ENCODE measurements at places on chromosomes 3 and 15. TPM values are rescaled to one million over a fixed set of nuclear protein-coding genes. Genes with fewer than 3 reads are reported as not detected.

DNA sequence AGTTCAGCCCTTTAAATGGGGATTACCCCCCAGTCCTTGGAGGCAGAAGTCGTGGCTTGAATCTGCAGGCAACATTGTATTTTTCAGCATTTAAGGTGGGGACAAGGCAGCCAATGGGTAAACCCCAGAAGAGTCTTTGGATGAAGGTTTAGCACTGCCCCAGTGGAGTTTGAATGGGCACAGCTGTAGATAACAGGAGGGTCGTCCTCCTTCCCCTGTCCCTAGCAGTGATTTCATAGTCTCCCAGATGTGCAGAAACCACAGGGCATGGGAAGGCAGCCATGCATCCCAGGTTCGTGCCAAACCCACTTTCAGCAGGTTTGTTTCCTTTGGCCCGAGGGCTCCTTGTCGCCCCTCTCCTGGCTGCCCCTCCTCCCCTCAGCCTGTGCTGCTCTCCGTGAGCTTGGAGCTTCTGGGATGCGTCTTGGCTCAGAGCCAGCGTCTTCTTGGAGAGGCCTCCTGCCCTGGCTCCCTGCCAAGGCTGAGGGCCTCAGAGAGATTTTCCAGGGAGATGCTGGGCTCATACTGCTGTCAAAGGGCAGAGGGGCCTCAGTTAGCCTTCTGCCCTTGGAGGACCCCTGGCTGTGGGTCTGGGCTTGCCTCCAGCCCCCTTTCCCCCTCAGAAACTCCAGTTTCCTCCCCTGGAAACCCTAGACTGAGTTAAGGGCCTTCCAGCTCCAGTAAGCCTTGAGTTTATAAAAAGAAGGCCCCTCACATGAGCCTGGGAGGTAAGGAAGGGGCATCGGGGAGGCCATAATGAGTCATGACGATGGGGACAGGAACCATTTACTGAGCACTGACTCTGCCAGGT lies 48.9 kb upstream of the POLG start:
- no peak for DNase-seq

DNA sequence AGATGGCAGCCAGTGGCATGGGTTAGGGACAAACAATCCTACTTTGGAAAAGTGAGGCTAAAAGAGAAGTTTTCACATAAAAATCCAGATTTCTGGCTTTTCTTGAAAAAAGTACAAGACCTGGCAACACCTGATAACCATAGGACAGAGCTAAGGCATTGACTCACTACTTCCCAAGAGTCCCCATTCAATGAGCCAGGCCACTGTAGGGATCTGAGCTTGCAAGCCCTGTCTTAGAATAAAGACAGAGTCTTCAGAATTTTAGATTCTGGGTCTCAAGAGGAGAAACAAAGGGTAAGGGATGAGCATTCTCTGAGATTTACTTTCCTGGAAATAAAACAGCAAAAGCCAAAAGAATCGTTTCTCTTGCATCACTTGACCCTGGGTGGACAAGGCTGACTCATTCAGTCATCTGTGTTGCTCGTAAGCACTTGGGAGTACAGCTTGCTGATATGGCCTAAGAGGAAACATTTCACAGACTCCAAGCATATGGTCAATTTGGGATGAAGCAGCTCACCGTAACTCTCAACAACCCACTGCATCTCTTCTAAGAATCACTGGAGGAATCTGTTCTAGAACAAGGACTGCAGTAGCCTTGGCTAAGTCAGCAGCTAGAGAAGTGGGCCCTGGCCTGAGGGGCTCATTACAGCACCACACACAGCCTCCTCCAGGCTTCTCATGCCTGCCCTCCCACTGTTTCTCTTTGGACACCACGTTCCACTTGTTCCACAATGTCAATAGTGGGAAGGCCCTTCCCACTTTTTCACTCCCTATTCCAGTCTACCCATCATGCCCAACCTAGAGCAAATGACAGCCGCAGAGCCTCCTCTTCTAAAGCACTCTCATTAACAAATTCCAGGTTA lies 86.2 kb downstream of the RFTN1 start:
- no peak for DNase-seq

DNA sequence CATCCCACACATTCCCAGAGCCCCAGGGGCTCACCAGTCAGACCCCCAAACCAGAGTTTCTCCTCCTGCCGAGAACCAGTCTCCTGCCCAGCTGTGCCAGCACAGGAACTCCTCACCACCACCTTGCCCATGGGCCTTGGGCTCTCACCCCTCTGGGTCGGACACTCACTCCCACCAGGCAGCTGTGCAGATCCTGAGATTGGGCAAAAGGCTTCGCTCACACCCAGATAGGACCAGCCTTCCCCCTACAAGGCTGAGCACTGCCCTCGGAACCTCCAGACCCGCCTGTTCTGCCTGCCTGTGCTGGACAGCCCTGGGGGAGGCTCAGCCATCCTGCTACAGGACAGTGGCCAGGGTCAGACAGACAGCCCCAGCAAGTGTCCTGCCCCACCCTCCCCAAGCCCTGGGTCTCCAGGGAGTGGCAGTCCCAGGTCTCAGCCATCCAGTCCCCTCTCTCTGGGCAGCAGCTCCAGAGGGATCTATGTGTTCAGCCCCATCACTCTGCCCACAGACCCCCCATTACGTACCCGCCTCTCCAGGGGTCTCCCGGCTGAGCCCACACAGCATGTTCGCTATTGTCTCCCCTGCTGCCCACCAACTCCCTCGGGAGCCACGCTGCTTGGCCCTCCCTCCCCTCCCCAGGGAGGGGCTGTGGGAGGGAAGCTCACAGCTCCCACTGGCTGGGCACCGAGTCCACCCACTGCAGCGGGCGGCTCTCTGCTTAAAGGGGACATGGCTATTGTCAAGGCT lies at the start of gene GRIP2:
GRIP2 (minus strand) TSS at position 601 of the 750 bp plus-strand sequence; CDS start at position 567, 34 bp downstream.
- no peak for DNase-seq

GRCh38 chr3:116873142-116873541 lies 163.6 kb downstream of the TUSC7 start:
- no peak for DNase-seq

- DNase-seq = no peak
Measured at GRCh38 chr15:100559330-100559729, 30.6 kb upstream of the CERS3 start.

DNA sequence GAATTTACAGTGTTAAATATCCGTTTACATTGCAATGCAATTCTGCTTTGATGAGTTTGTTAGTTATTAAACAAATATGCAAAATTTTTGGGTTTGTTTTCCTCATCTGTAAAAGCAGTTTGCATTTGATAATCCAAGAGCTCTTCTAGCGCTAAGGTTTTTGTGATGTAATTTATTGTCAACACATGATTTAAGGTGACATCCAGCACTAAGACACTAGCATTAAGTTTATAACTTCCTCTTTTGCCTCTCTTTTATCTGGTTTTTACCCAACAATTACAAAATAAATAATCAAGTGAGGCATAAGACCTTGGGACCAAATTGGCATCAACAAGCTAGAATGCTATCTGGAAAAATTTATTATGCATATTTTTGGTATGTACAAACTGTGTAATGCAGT lies 969 bp upstream of the DNAJC19 start:
- no peak for DNase-seq

DNA sequence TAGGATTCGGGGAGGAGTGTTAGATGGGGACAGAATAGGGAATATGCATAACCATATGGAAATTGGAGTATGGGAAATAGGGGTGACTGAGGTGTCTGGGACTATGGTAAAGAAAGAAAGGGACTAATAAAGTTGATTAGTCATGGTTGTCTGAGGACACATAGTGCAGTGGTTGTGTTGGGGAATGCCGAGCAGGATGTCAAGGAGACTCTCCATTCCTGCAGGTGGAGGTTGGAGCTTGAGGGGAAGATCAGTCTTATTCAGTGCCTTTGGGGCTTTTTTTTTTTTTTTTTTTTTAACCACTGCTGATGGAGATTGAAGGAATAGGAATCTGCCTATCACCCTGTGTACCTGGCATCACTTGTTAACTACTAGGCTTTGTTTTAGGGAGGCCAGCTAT lies 10.8 kb downstream of the NMD3 start:
- DNase-seq = no peak

DNA sequence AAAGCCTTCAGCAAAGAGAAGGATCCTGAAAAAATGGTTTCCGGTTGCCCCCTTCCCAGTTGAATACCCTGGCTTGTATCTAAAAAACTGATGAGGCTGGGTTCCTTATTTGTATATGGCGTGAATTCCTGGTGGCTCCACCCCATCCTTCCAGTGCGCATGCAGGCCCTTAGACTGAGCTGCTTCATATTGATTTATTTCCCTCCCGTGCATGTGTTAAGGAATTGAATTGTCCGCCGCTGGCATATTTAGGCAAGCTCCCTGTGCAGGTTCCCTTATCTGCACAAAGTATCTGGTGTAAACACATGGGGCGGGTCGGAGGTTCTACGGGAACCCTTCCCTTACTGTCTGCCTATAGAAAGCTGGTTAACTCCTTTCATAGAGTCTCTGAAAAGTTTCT lies 362.4 kb downstream of the FEZF2 start:
- DNase-seq = no peak

GRCh38 chr3:151777880-151778279 lies 36.0 kb upstream of the AADAC start:
- no peak for DNase-seq

DNA sequence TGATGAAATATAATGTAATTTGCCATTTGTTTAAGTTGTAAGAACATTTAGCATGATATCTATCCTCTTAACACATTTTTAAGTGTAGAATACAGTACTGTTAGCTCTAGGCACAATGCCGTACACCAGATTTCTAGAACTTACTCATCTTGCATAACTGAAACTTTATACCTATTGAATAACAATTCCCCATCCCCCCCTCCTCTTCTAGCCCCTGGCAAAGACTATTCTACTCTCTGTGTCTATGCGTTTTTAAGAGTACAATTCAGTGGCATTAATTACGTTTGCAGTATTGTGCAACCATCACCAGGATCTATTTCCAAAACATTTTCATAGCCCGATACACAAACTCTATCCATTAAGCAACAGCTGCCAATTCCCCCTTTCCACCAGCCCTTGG lies 261.7 kb downstream of the PLOD2 start:
- no peak for DNase-seq

- no peak for DNase-seq
Measured at GRCh38 chr3:194142156-194142910, 6.4 kb downstream of the HES1 start.

GRCh38 chr15:66484539-66485112 lies 12.9 kb downstream of the SNAPC5 start:
- DNase-seq = no peak

GRCh38 chr15:26945046-26945445 lies 25.9 kb upstream of the GABRG3 start:
- no peak for DNase-seq

GRCh38 chr3:86234506-86235254 lies 756.3 kb downstream of the VGLL3 start:
- DNase-seq = no peak

DNA sequence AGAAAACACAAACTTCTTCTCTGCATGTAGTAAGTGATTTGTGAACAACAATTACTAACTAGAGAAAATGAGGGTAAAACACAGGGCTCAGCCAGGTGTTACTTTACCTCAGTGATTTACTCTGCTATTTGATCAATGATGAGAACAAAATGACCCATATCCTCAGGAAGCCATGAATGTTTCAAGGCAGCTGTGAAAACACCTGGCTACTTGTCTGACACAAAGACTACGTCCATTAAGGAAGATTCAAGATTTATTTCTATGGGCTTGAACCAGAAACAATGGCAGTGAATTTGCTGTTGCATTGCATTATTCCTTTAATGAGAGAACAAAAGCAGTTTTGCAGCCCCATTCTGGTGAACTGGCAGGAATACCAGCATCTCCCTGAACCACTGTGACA lies 374.6 kb upstream of the ARL6 start:
- DNase-seq = no peak

DNA sequence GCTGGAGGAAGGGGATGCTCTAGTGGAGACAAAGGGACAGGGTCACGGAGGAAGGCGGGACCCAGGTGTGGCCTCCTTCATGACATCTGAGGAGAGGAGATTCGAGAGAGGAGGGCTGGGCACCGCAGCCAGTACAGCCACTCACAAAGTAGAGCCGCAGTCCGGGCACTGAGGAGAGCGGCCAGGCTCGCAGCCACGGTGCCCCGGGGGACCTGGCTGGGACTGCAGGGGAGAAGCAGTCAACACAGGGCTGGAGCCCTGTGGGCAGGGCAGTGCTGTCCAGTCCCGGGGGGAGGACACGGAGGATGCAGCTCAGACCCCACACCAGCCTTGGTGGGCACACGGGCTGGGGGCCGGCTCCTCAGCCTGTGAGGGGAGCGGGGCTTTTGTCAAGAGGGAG lies 40.3 kb downstream of the HMCES start:
- no peak for DNase-seq

DNA sequence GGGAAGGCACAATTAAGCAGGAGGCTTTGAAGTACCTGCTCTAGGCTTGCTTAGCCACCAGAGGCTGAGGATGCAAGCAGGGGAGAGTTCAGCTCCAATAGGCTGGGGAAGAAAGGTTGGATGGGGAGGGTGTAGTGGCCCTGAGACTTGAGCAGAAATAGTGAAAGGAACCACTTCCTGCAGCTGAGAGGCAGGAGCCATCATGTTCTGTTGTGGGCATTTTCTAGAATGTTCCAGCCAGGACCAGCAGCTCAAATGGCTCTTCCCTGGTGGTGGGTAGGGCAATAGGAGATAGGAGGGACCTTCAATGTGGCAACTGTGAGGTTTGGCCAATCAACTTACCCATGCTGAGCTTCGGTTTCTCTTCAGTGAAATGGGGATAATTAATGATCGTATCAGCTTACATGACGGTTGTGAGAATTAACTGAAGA lies 79.1 kb upstream of the CGNL1 start:
- no peak for DNase-seq

- DNase-seq = no peak
Measured at GRCh38 chr3:157233923-157234322, 74.0 kb upstream of the CCNL1 start.

DNA sequence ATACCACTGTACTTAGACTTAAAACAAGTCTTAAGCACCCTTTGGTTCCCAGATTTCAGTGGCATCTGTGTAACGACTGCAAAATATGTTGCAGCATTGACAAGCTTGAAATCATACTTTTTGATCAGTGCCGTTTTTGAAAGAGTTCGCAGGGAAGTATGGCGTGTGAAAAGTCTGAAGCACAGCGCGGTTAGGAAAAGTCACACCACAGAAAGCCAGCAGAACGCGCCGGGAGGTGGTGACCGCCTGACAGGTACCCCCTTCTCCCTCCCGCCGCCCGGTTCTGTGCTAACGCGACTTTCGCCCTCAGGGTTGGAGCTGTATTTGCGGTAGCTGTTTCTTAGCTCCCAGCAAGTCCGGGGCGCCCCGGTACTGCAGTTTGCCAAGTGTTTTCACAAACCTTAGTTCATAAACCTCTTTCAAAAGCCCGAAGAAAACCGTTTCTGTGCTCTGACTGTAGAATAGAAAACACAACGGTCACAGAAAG lies 481 bp upstream of the CRYBG3 start:
- DNase-seq = peak; percentile 65

- no peak for DNase-seq
Measured at GRCh38 chr15:87633525-87633924, 623.0 kb downstream of the NTRK3 start.

SMCO1 gene
- not detected for total RNA-seq

OR5K2 gene
- not detected for total RNA-seq

UBXN7 gene
- 63.7 TPM for total RNA-seq

PGBD4 gene
- 2.6 TPM for total RNA-seq

FANCD2OS gene
- total RNA-seq = not detected

KIF15 gene
- 38.1 TPM for total RNA-seq

SRGAP3 gene
- total RNA-seq = 2.5 TPM
